ENCODE measurements at places on chromosomes 13 and 19.

- DNase-seq: no peak
Observed at GRCh38 chr13:108154421-108154858, 60.9 kb downstream of the LIG4 start.

GRCh38 chr19:46639358-46640182, 3.6 kb upstream of the GNG8 start:
- DNase-seq: peak; percentile 41

DNA sequence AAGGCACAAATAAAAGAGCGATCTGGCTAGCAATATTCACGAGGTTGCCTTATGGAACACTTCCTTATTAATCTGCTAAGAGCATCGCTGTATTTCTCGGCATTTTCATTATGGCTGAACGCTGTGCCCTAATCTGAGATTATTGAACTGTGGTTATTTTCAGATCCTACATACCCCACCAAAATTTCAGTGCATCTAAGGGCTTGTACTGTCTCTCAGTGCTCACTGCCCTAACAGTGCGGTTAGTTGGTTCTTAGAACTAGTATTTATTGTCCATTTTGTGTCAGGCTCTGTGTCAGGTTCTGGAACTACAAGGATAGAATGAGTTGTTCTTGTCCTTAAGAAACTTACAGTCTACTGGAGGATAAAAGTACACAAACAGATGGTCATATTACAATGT, 51.6 kb downstream of the FLT3 start:
- no peak for DNase-seq

GRCh38 chr19:19361075-19361594, 40.5 kb downstream of the MAU2 start:
- DNase-seq: no peak

- no peak for DNase-seq
Observed at GRCh38 chr13:36108342-36108741, 22.8 kb downstream of the DCLK1 start.

- DNase-seq: no peak
Observed at GRCh38 chr19:18293642-18294466, 12.4 kb upstream of the JUND start.
